NCI-H226 (cell line): ENCODE measurements at places on chromosomes 7 and 10.

GRCh38 chr7:87960239-87960638 is 26.2 kb downstream of the ADAM22 start:
- no peak for DNase-seq

DNA sequence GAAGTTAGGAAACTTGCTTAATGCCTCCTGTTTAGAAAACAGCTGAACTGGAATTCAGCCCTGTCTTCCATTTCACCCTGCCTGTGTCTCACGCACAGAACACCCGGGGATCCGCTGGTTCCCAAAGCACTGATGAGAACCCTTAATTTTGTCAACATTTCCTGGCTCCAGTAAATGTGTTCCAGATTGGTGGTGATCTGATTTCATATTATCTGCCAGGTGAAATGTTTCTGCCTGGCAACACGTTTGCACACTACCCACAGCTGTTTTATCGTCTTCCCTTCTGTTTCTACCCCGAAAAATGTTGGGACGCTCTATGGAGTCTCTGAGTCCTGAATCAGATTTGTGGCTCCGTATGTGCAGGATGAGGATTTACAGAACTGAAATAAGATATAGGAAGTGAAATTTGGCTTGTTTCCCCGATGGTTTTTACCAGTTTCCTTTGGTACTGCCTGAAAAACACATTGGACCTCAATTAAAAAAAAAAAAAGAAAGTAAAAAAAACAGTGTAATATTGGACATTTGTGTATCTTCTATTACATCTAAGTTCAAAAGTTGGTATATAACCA is 29.0 kb downstream of the MRC1 start:
- DNase-seq: no peak

- no peak for DNase-seq
Observed at GRCh38 chr10:76356557-76356956, 925.1 kb downstream of the LRMDA start.

- DNase-seq: no peak
Observed at GRCh38 chr7:133021196-133021595, 60.7 kb downstream of the CHCHD3 start.

DNA sequence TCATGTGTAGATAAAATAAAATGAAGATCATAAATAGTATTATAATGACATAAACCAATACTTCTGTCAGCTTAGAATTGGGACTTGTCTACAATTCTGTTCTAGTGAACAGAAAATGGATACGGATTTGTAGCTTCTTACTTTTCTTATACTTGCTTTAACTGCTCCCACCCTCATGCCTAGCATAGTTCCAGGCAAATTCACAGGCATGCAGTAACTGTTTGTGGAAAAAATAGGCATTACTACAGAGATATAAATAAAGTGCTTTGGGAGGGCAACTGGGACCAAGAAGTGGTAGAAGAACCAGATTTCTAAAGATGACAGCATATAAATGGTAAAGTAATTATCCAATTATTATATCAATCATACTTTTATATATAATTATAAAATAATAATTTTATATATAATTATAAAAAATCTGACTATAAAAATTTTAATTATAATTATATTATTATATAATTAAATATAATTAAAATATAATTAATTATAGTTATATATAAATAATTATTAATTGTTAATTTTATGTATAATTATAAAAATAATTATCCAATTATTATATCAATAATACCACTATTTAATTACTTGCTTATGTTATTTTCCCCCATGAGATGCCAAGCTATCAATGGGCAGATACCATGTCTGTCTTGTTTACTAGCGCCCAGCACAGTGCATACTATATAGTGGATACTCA is 144.1 kb downstream of the NOC3L start:
- DNase-seq: no peak

DNA sequence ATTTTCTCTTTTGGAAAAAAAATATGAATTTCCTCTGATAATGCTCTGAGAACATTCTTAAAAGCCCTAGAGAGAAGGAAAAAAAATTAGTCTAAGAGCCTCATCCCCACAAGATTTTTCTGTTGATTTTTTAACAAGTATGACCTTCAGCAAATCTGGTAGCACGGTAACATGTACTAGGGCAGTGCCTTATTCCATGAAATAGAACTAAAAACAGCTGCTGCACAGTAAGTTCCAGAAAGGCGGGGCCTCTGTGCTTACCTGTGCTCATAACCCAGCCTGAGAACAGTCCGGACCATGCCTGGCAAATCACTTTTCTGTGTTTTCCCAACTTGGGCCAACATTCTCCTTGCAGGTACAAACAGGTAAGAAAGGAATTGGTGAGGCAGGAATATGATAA is 519.1 kb upstream of the AKR1E2 start:
- no peak for DNase-seq

GRCh38 chr10:30059209-30060107 is at the start of gene JCAD:
JCAD (minus strand) TSS chr10:30059586; CDS start chr10:30047812, 11,774 bp downstream.
- no peak for DNase-seq

- no peak for DNase-seq
Observed at GRCh38 chr7:110529175-110529574, 561.8 kb upstream of the LRRN3 start.

DNA sequence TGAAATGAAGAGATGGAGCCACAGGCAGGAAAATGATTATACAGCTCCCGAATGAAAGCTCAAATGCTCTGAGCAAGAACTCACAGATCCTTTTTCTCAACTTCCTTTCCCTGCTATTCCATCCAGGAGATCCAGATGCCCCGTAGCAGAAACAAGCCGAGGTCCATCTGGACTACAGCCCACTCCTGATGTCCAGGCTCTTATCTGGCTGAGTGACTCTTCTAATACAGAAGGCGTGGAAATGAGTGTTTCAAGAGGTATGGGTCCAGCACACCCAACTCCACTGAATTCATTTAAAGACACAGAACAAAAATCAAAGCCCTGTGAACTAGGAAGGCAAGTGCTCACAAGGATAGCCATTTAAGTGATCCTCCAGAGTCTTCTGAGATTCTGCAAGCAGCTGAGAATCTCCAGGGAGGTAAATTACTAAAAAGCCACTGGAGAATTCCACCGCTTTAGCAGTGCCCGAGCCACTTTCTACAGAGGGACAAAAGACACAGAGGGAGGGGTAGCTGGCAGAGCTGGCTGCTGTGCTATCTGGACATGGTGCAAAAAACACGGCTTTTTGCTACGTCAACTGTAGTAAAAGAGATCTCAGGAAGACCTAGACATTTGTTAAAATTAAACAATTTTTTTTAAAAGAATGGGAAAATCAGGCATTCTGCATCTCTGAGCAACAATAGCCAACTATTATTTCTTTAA is 24.5 kb downstream of the FAM171A1 start:
- peak; percentile 18 for DNase-seq

DNA sequence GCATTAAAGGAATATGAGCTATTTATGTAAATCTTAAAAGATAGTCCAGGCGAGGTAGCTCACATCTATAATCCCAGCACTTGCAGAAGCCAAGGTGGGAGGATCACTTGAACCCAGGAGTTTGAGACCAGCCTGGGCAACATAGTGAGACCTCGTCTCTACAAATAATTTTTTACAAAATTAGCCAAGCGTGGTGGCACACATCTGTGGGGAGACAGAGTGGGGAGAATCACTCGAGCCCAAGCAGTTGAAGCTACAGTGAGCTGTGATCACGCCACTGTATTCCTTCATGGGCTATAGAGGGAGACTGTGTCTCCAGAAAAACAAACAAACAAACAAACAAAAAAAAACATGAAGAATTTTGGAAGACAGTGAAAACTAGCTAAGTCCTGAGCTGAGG is 28.4 kb downstream of the HERC4 start:
- DNase-seq: no peak

DNA sequence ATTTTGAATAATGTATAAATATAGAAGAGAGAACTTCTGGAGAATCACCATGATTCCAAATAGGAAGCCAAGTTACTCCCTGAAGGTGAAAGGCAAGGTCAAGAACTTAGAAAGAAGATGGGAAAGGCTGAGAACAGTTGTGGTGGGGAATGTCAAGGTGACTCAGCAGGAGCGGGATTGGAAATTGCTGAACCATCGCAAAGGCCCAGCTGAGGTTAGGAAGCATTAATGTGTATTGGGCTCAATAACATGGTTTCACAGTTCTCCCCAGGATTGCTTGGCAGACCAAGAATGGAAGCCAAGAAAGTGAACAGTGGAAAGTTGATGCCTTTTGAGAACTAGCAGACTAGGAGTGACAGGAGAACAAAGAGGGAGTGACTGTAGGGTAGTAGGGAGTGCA is 133.3 kb downstream of the VTI1A start:
- DNase-seq: no peak

- peak; percentile 65 for DNase-seq
Observed at GRCh38 chr7:6226194-6226799, 46.1 kb downstream of the CYTH3 start.

GRCh38 chr7:20019757-20020432 is 197.3 kb downstream of the MACC1 start:
- DNase-seq: no peak

- DNase-seq: no peak
Observed at GRCh38 chr10:88742448-88742847, 17.4 kb upstream of the LIPN start.

GRCh38 chr10:13453896-13454295 is 74.9 kb downstream of the BEND7 start:
- DNase-seq: no peak

DNA sequence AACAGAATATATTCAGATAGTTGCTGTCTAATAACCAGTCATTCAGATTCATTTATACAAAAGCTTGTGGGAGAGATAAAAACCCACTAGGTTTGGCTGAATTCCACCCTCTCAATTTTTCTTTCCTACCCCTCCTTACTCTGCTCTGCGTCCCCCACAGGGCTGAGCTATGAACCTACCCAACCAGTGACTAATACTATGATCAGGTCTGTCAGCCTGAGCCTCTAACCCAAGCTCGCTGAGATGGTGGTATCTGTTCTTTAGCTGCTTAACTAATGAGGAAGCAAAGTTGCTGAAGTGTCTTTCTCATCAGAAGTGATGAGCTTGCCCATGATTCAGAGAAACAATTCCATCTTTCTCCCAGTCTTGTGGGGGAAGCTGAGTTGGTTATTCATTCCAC is 248.7 kb upstream of the GPR26 start:
- peak; percentile 49 for DNase-seq

DNA sequence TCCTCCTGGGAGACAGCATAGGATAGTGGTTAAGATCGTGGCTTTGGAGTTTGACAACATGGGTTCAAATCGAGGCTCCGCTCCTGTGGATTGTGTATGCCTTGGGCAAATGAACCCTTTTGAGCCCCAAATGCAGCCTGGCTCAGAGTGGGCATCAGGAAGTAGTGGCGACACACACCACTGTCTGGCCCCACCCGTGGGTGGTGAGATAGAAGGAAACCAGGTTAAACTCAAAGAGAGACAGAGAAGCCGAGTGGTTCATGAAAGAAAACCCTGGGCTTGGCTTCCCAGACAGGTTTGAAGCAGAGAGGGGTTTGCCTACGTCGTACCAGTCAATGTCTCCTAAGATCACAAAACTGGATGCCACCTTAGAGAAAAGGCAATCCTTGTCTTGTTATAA is 57.7 kb downstream of the PRTFDC1 start:
- peak; percentile 52 for DNase-seq

GRCh38 chr10:123559823-123560092 is 106.4 kb upstream of the GPR26 start:
- no peak for DNase-seq

GRCh38 chr10:126210051-126210651 is 178.1 kb downstream of the ADAM12 start:
- no peak for DNase-seq

- DNase-seq: peak; percentile 96
Observed at GRCh38 chr7:32891043-32891799, at the start of gene KBTBD2. KBTBD2 (minus strand) TSS chr7:32891760; CDS start chr7:32879604, 12,156 bp downstream.

GRCh38 chr10:3226960-3227744 is 54.6 kb upstream of the PITRM1 start:
- DNase-seq: peak; percentile 42

DNA sequence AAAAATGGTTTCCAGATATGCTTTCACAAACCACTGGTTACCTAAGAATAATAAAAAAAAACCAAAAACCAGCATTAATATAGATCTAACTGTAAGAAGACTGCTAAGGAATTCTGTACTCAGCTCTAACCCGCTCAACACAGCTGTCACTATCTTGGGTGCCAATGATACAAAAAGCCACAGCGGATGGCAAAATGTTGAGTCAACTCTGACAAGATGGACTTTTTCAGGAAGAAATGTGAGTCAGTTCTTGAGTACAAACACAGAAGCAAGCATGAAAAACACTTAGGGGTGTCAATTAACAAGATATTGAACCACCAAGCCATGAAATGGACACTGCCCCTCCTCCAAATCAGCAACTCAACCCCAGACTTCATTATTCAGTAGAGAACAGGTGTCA is 55.0 kb downstream of the CTTNBP2 start:
- DNase-seq: peak; percentile 43

GRCh38 chr10:91409069-91409868 is 875 bp upstream of the HECTD2 start:
- DNase-seq: peak; percentile 52

GRCh38 chr10:70615784-70616522 is 13.4 kb upstream of the PRF1 start:
- DNase-seq: peak; percentile 52

DNA sequence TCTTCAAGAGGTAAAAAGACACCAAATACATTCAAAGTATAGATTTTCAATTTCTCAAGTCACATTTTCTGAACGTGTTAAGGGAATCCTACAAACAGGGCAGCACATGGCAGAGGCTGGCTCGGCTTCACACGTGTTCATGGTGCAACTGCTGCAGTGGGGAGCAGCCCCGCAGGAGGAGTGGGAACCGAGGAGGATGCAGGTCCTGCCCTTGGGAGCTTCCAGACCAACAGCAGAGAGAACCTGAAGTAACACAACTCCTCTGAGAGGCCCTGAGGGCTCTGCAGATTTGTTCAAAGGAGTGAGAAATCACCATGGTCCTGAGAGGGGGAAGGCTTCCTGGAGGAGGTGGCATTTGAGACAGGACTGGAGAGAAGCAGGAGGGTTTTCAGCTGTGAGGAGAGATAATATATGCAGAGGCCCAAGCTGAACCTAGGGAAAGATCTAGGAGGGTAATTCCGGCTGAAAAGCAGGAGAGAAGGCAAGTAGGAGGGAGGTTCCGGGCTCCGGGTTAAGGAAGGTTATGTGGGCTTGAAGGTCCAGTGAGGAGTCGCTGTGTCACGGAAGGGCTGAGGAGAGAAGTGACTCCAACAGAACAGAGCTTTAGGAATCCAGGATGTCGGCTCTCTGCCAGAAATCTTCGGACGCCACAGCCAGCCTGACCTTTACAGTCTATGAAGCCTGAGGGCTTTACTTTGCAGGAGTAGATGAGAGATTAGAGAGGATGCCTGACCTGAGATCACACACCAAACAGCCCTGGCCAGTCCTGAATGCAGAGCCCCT is 77.5 kb downstream of the GPR26 start:
- no peak for DNase-seq

DNA sequence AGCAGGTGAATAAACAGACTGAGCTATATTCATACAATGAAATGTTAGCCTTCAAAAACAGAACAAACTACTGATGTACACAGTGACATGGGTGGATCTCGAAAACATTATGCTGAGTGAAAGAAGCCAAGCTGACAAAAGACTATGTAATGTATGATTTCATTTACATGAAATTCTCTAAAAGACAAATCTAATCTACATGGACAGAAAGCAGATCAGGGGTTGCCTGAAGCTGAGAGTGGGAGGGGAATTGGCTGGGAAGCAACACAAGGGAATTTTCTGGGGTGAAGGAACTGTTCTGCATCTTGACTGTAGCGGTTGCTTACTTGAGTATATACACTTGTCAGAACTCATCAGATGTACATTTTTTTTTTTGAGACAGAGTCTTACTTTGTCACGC is 121.7 kb upstream of the SVIL start:
- no peak for DNase-seq
